ENCODE measurements at places on chromosomes 1 and 21.

DNA sequence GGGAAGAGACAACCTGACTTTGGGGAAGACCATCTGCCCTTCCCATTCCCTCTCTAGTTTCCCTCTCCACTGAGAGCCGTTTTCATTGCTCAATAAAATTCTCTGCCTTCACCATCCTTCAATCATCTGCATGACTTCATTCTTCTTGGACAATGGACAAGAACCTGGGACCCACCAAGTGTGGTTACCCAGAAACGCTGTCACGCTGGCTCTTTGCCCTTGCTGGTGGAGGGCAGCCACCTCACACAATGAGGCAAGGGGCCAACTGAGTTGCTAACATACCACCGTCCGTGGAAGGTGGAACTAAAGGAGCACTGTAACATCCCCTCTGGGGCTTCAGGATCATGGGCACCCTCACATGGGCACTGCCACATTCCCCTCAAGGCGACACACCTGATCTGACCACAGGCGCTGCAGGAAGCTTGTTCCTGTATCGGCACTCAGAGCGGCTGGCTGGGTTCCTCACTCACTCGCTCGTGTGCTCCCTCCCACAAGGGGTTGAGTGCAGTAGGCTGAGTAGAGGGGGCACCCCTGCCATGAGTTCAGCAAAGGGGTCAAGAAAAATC is 652.4 kb downstream of the PLPP3 start:
- DNase-seq = no peak

- no peak for DNase-seq
Measured at GRCh38 chr1:11531314-11531870, 52.4 kb downstream of the DISP3 start.

DNA sequence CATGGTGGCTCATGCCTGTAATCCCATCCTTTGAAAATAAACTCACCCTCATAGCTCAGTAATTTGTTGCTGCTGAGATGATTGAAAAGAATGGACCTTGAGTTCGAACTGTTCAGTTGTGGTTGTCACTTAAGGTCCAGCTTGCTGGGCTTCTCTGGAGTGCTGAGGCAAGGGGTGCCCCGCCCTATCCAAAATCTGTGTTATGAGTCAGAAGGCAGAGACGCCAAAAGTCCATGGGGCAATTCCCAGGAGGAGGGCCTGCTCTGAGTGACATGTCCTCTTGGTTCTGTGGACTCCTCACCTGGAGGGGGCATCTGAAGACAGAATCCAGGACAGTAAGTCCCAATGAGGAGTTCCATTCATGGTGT is 64.8 kb downstream of the MYOM3 start:
- no peak for DNase-seq

GRCh38 chr1:225812488-225813213 is 2.7 kb downstream of the EPHX1 start:
- no peak for DNase-seq

- DNase-seq = no peak
Measured at GRCh38 chr1:200262326-200262965, 147.4 kb downstream of the ZNF281 start.

DNA sequence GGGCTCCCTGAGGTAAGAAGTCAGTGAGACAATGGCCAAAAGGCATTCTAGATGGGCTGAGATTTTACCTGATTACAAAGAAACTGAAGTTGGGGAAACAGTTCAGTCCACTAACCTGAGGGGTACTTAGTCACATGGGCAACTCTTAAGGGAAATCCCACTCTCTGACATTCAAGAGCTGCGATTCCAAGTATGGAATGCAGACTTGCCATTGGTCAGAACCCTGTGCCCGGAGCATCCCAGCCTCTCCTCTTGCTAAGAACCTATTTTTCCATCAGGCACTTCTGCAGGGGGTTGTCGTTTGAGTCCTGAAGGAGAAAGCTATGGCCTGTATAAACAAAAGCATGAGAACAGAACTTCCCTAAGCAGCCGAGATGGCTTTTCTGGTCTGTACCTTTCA is 434.9 kb upstream of the DAB1 start:
- no peak for DNase-seq

- no peak for DNase-seq
Measured at GRCh38 chr1:150999926-151000325, 6.8 kb downstream of the MINDY1 start.

DNA sequence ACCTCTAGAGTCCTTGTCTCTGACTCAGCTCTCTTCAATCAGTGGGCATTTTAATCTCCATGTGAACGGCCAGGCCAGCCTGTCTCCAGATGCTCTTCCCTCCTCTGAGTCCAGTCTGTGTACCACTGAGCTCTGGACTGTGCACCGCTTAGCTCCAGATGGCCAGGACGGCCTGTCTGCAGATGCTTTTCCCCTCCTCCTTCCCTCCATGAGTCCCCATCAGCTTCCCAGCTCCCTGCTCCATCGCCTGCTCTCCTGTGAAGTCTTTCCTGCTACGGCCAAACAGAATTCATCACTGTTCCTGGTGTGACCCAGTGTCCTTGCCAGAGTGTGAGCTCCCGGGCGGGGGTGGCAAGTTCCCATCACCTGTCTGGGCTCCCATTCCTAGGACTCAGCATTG is 42.0 kb downstream of the STUM start:
- DNase-seq = no peak

DNA sequence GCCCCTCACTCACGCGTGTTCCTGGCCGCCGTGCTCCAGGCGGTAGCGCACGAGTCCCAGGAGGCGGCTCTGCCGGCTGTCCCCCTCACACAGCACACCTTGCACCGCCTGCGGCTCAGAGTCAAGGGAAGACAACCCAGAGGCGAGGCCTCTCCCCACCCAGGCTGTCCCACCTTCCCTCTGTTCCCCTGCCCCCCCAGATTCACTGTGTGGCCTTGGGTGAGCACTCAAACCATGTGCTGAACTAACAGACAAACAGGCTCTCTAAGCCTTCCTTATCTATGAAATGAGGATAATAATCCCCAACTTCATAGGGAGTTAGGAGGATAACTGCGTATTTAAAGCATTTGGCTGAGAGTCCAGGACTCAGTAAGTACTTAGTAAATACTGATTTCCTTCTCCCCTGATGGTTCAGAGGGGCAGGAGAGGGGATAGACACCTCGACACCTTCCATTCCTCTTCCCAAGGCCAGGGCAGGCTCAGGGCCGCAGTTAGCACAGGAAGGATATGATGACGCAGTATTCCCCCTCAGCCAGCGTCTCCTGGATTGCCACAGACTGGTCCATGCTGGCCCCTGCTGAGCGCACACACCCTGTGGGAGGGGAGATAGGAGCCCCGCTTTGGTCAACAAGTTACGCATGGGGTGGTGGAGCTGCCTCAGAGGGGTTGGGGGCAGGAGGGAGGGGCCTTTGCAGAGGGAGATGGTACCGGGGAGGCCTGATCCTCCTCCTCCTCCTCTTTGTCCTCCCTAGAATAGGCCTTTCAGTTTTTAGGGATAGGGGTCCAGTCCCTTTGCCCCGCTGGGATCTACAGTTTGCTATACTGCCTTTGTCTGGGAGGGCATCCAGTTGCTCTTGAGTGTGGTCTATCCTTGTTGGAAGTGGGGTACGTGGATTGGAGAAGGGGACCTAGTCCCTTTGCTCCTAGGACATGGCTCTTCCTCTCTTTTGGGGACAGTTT is 830 bp downstream of the INPP5B start:
- no peak for DNase-seq

DNA sequence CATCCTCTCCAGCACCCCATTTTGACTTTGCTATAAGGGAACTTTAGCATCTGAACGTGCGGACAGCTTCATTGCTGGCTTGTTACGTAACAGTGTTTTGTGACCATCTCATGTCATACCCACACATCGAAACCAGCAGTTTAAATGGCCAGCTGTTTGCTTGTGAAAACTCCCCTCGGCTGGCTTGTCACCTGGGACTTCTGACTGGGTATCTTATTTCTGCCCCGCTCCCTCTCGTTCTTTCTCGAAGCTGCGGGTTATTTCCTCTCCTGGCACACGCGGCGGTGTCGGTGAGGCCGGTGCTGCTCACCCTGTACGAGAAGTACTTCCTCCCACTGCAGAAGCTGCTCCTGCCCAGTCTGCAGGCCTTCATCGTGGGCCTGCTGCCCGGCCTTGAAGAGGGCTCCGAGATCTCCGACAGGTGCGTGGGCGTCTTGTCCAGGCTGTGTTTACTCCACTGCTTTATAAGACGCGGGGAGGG is 43.5 kb downstream of the DOP1B start:
- no peak for DNase-seq

GRCh38 chr1:230861970-230862595 is 6.2 kb downstream of the C1orf198 start:
- DNase-seq = no peak

- DNase-seq = no peak
Measured at GRCh38 chr1:50368179-50369007, 54.9 kb downstream of the DMRTA2 start.

- DNase-seq = no peak
Measured at GRCh38 chr1:30413606-30414005, 309.8 kb downstream of the MATN1 start.

- DNase-seq = no peak
Measured at GRCh38 chr1:203371288-203371687, 20.4 kb upstream of the FMOD start.

- no peak for DNase-seq
Measured at GRCh38 chr1:30572192-30572591, 151.2 kb downstream of the MATN1 start.

GRCh38 chr1:16969057-16969611 is 11.3 kb downstream of the MFAP2 start:
- no peak for DNase-seq

GRCh38 chr1:157403203-157403602 is 149.1 kb downstream of the FCRL5 start:
- no peak for DNase-seq

- no peak for DNase-seq
Measured at GRCh38 chr1:13570924-13571323, 12.7 kb upstream of the PDPN start.

DNA sequence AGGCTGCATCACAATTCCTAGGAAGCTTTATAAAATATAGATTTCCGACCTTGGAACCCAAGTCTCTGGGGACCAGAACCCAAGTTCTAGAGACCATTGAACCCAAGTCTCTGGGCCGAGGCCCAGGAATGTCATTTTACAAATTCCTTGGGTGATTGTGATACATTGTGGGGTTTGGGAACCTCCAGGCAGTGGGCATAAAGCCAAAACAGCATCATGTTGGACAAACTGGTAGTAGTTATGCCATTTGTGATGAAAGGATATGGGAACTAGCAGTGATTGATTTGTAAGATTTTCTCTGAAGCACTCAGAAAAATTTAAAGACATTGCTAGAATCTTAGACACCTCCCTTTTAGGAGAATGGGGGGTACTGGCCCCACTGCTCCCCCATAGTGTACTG is 160.2 kb downstream of the HIVEP3 start:
- DNase-seq = no peak

GRCh38 chr1:98385652-98386051 is 275.9 kb upstream of the SNX7 start:
- no peak for DNase-seq

DNA sequence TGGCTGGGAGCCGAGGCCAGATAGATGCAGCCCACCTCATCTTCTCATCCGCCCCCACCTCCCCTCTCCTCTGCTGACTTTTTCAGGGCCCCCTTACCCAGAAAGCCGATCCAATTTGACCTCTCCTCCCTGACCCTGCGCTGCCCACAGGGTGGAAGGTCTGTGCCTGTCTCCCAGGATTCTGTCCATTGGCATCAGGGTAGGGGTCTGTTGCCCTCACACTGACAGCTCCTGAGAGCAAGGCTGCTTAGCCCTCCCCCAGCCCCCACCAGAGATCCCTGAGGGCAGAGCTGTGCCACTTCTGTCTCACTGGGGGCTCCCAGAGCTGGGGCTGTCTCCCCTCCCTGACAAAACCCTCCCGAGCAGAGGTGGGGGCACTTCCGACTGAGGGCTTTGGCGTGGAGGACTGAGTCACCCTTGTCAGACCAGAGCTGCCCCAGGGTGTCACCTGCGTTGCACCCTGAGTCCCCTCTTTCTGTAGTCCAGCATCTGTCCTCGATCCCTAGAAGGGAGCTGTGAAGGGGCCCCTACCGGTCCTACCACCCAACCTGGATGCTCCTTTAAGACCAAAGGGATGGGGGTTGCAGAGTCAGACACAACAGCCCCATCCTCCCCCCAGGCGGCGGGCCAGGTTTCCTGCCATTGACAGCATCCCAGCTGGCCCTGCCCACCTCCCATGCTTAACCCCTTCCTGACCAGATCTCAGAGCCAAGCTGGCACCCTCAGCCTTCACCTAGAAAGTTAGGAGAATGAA is 2.4 kb upstream of the FAM110D start:
- no peak for DNase-seq

GRCh38 chr1:231125972-231126580 is 35.8 kb upstream of the TRIM67 start:
- DNase-seq = no peak

GRCh38 chr21:38438462-38438893 is 59.8 kb downstream of the ERG start:
- no peak for DNase-seq

DNA sequence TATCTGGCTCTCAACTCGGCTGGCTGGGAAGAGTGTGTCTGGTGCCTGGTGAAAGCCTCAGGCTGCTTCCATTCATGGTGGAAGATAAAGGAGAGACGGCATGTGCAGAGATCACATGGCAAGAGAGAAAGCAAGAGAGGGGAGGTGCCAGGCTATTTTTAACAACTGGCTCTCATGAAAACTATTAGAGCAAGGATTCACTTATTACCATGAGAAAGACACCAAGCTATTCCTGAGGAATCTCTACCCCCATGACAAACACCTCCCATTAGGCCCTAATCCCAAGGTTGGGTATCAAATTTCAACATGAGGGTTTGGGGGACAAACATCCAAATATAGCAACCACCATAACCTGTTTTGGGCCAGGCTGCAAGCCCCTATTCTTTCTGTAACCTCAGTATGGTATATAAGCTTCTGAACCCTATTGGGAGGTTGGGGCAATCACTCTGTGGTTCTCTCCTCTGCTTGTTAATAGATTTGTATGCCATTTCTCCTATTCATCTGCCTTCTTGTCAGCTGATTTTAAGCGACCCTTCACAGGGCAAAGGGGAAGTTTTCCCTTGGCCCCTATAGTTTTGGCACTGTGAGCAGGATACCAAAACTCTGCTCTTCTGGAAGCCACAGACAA is 179.0 kb upstream of the TNR start:
- no peak for DNase-seq

DNA sequence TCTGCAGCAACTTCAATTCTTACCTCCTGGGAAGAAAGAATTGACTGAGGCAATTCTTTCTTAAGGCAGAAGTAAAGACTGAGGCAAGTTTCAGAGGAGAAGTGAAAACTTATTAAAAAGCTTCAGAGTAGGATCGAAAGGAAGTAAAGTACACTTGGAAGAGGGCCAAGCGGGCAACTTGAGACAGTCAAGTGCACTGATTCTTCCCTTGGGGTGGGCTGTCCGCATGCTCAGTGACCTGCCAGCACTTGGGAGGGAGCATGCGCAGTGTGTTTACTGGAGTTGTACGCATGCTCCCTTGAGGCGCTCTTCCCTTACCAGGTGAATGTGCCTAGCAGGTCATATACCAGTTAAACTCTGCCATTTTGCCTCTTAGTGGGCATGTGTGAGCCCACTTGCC is 55.3 kb upstream of the NBPF3 start:
- no peak for DNase-seq
